ENCODE measurements at places on chromosomes 7 and 10.

GRCh38 chr10:44715136-44715535, 196.0 kb upstream of the TMEM72 start:
- no peak for DNase-seq

DNA sequence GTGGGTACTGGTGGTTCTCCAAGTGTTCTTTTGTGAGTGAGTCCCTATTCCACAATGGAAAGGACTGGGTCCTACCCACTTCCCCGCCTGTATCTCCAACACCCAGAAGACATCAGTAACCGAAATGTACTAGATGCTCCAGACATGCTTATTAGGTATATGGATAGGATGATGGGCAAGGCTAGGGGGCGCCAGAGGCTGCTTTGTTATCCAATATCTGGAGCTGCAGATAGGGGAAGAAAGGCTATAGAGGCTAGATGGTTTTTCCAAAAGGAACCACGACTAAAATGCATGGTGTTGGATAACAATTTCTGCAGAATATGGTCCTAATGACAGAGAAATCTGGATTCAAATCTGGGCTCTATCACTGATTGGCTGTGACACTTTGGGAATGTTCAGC, 56.2 kb upstream of the TM9SF3 start:
- DNase-seq = no peak

DNA sequence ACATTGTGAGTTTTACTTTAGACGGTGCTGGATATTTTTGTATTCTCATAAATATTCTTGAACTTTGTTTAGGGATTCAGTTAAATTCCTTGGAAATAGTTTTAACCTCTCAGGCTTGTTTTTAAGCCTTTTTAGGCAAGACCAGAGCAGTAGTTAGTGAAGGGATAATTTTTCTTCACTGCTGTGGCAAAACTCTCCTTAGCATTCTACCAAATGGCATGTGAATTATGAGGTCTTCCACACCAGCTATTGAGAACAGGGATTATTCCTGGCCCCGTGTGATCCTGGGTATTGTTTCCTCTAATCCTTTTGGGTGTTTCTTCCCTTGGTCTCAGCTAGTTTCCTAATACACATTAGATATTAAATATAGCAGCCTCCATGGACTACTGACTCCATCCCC, 46.2 kb downstream of the CCDC71L start:
- DNase-seq = no peak

- DNase-seq = no peak
These were observed 139.9 kb downstream of the ARL4A start for GRCh38 chr7:12827219-12827821.

- no peak for DNase-seq
These were observed 183.8 kb downstream of the CTTNBP2 start for GRCh38 chr7:117689406-117689805.

DNA sequence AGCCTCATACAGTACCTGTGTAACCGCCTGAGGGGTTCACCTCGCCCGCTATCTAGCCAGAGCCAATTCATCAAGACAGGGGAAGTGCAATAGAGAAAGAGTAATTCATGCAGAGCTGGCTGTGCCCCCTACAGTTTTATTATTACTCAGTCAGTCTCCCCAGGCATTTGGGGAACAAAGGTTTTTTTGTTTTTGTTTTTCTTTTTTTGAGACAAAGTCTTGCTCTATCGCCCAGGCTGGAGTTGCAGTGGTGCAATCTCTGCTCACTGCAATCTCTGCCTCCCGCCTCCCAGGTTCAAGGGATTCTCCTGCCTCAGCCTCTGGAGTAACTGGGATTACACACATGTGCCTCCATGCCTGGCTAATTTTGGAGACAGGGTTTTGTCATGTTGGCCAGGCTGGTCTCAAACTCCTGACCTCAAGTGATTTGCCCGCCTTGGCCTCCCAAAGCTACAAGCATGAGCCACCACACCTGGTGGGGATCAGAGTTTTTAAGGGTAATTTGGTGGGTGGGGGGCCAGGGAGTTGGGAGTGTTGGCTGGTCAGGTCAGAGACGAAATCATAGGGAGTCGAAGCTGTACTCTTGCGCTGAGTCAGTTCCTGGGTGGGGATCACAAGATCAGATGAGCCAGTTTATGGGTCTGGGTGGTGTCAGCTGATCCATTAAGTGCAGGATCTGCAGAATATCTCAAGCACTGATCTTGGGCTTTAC, 116.5 kb downstream of the MARCHF5 start:
- no peak for DNase-seq

DNA sequence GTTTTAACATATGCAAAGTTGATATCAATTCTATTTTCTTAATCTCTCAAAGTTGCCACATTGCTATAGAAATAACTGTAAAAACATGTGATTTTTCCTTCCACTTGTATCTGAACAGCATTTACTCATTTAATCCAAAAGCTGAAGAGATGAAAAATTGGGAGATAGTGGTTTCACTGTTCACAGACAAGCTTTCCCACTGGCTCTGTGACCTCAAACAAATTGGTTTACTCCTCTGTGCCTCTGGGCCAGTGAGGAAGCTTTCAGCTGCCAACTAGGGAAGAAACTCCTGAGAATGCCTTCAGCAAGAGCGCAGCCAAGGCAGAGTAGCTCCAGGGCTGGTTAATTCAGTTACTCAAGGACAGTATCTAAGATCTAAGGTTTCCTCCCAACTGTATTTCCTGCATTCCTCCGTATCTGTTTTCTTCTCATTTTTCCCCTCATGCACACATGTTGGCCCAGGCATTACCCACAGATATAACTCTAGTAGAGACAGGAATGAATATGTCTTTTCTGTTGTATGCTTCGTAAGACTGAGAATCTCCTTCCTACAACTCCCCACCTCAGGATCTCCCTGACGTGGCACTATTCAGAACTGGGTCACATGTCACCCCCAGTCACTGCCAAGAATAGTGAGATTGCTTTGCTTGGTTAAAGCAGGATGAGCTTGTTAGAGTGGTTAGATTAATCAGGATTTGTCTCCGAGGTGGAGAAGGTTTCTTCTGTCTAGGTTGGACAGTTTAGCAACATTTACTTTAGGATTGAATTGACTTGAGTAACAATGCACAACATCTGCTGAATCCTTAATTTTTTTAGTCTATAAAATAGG, 315.7 kb downstream of the NRG3 start:
- no peak for DNase-seq

- no peak for DNase-seq
These were observed 25.8 kb downstream of the APBB1IP start for GRCh38 chr10:26463986-26464385.

DNA sequence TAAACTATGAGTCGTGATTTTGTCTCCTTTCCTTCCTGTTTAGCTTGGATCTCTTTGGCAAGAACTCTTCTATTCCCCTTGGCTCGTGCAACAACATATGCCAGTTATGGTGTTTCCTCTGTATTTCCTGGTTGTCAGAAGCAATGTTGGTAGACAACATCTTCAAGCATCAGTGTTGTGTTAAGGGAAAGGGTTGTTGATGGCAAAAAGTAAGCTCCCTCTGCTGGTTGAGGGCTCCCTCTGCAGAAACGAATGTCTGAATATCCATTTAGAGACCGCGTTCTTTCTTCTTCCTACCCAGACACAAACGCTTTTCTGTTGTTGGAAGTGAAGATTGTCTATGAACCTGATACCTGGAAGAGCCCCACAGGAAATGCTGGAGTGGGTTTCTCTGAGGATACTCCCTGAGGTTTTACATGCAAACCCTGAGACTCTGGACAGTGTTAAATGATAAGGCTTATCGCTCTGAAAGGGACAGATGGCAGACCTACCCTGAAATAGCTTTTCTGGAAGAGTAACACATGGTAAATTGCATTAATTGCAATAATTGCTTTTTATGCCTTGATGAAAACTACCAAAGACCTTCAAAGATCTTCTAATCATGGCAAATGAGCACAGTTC, 23.5 kb upstream of the C1QL3 start:
- DNase-seq = peak; percentile 34

DNA sequence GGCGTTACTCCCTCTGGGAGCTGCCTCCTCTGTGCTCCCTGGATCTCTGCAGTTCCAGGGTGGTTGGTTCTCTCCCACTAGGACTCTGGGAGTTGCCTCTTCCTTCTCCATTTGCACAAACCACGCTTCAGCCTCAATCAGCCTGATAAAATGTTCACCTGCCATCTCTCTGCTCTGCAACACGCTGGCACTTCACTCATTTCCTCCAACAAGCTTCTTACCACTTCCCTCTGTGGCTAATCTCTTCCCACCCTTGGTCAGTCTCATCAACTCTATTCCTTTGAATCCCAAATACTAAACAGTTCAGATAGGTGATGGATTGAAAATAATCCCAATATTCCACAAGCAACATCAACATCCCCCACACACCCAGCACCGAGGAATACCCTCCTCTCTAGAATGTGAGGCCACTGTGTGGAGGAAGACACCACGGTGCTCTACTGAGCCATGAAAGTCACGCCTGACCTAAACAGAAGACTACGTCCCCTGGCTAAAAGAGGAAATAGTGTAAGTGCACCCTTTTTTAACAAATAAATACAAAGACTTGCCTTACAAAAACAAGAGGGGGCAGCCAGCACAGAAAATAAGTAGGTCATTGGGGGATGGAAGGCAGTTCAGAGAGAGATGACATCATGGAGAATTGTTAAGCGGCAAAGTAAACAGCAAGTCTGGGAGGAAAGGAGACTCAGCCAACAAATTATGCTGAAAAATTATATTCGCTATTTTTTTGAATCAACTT, 1.9 kb upstream of the FAM170B start:
- peak; percentile 36 for DNase-seq

- no peak for DNase-seq
These were observed 9.8 kb upstream of the CDHR1 start for GRCh38 chr10:84184517-84184916.

- no peak for DNase-seq
These were observed 51.8 kb downstream of the PYROXD2 start for GRCh38 chr10:98363220-98363619.

DNA sequence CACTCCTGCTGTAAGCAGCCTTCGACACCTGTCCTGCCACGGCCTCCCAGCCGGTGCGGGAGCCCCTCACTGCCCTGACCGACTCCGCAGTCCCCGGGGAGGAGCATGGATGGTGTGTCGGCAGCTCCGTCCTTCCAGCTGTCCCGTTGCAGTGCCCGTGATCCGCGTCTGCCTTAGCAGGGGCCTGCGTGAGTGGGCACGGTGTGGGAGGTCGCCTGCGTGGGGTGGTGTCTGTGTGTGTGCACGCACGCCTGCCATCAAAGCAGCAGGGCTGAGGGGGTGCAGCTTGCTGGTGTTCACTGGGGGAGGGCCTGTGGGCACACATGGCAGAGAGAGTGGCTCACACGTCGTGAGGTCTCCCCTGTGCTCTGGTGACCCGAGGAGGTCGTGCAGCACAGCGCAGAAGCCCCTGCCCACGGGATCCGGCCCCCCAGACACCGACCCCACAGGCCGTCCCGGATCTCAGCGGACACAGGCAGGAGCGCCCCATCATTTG, 10.3 kb downstream of the MAFK start:
- DNase-seq = peak; percentile 28

- DNase-seq = no peak
These were observed 15.3 kb upstream of the THSD7A start for GRCh38 chr7:11847336-11847735.

DNA sequence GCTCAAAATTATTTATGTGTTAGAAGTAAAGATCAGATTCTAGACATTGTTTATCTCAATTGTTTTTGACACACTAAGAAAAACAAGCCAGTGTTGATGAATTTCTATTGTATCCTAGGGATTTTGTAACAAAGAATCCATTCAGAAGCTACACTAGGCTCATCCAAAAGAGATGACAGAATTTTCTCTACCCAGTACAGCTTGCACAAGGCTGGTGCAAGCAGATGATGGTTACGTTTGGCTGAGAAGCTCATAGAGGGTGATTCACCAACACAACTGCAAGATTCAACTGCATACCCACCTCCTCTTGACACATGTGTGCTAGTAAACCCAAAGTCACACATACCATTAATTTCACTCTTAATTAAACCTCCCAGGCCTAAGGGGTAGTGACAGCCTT, 20.8 kb downstream of the GRM3 start:
- DNase-seq = no peak

- DNase-seq = no peak
These were observed 9.2 kb upstream of the FOXP2 start for GRCh38 chr7:114405427-114405826.

DNA sequence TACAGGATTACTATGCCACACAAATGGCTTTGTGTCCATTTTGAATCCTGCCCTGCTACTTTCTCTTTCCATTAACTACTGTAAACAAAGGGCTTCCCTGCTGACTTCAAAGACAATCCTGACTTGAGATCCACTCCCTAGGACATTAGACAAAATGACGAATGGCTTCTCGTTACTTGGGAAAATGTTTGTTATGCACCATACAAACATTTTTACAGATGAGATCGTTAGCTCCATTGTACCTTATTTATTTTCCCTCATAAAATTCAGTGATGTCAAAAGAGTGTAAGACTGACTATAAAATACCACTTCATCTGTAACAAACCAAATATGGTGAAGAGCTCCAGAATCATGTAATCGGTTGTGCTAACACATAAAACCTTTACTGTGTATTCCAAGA, 121.8 kb downstream of the CD36 start:
- peak; percentile 52 for DNase-seq

- no peak for DNase-seq
These were observed 148.8 kb downstream of the LRRC4 start for GRCh38 chr7:127882313-127882920.

DNA sequence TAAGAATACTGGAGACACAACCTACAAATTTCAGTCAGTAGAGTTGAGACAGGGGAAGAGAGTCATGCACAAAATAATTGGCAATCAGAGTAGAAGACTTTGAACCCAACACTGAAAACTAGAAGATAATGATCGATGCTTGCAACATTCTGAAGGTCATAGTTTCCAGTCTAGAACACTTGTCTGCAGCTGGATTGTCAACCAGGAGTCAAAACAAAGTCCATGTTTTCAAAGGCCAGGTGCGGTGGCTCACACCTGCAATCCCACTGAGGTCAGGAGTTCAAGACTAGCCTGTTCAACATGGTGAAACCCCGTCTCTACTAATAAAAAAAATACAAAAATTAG, 26.8 kb upstream of the SMURF1 start:
- no peak for DNase-seq

GRCh38 chr7:135434047-135434446, 75.9 kb downstream of the CNOT4 start:
- DNase-seq = peak; percentile 38

DNA sequence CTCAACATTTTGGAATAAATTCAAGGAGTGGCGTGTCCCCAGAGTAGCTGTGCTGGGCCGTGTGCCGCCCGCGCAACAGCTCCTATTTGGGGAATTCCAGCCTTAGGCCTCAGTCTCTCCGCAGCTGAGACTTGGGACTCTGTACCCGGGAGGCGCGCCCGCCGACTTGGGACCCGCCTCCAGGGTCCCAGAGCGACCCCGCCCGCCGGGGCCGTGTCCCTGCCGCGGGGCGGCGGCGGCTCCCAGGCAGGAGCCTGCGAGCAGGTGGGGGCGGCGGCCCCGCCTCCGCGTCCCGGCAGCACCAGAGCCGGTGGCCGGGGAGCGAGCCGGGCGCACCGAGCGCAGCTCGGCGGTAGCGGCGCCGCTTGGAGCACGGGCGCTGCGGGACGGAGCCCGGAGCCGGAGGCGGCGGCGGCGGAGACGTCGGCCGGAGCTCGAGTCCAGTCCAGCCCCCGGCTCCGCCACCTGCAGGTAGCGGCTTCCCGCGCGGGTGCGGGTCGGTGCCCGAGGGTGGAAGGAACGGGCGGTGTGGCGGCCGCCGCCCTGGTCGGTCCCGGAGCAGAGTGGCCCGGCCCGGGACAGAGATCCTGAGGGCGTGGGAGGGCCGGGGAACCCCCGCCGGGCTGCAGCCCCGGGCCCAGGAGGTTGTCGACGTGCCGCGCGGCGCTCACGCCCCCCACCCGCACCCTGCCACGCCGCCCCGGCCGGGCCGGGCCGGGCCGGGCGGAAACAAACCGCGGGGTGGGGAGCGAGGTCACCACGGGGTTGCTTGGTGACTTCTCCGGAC, at the start of gene WIPF3:
TSS of gene WIPF3 (plus strand) at position 301 of the 787 bp plus-strand sequence. CDS start 28,217 bp downstream, outside the sequence.
- peak; percentile 9 for DNase-seq

Data from mesenchymal stem cell (in vitro differentiated cells and primary cell).